Fibroblast of skin of left biceps (primary cell): ENCODE measurements at places on chromosomes 7 and 10.

- DNase-seq = no peak
These were observed 786 bp downstream of the ATP5F1C start for GRCh38 chr10:7788639-7789286.

DNA sequence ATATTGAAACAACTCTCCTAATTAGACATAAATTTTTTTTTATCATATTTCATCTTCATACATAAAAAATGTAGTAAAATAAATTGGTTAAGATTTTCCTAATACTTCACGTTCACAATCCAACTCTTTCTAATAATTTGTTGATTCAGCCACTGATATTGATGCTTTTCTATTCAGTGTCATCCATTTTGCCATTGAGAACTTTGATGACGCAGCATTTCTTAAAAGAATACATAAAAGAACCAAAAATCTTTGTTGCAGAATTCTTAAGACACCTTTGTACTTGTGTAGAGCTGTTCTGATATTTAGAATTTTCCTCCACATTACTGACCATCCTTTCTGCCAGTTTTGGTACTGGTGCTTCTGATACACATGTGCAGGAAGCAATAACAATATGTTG is 52.6 kb downstream of the LOXL4 start:
- no peak for DNase-seq

GRCh38 chr10:82551506-82551905 is 676.5 kb downstream of the NRG3 start:
- no peak for DNase-seq

DNA sequence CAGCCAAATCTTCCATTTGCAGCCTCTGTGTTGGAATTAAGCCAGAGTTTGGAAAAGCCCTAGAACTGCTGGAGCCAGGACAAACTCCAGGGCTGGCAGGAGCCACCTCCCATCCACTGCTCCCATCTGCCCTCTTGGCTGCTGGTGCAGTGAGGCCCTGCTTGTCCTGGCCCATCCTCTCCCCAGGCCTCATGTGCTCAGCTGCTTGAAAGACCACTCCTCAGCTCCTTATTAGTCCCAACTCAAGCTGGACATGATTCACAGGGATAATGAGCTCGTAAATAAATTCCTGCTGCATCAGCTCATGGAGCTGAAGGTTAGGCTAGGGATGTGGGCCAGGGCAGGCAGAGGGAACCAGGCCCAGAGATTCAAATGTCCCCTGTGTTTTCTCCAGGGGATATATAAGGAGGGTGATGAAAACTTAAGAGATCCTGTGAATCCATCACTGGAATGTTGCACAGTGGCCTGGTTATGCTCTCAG is 282.8 kb downstream of the RPS24 start:
- peak; percentile 50 for DNase-seq

- no peak for DNase-seq
These were observed 261.5 kb downstream of the MALRD1 start for GRCh38 chr10:19310066-19310465.

- DNase-seq = no peak
These were observed 438.1 kb upstream of the NRP1 start for GRCh38 chr10:33772370-33773252.
